ENCODE measurements at places on chromosomes 12 and 14.

DNA sequence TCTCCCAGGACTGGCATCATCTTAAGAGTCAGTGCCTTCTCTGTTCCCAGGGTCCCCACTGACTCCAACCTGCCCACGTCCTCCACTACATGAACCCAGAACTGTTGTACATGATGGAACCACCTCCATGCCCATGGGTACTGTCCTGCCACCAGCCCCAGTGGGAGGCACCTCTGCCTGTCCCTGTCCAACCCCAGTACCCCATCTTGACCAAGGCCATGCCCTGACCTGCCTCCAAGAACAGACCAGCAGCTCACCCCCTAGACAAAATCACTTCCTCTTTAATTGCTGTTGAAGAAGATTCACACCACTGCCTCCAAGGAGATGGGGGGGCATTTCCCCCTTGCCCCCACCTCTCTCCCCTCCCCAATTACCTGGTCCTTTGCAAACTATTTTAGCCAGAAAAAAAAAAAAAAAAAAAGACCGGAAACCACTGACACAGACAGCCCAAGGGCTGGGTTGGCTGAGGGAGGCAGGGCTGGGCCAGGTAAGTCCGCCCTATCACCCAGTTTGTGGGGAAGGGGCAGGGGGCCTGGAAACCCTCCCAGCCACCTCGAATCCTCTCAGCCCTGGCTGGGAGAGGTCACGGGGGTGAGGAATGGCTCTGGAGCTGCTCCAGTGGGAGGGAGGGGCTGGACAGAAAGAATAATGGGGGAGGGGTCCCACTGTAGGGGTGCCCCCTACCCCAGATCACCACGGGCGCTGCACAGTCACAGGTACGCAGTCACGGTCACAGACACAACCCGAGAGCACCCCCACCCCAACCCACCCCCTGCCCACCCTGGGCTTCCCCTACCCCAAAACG lies 13.4 kb downstream of the AGAP2 start:
- DNase-seq, result no peak

DNA sequence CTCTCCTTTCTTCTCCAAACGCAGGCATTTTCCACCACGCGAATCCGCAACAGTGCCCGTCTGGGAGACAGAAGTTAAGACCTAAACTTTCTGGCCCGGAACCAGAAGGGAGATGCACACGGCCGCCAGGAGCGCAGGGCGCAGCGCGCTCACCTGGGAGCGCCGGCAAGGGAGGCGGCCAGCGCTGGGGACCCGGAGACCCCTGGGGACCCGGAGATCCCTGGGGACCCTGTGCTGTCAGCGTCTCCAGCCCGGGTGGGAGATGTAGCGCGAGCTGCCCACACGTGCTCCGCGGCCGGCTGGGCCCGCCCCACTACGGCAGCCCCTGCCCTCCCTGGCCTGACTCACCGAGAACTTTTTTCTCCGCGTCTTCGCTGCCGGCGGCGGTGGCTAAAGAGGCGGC lies 620 bp downstream of the YBX3 start:
- peak; percentile 24 for DNase-seq

DNA sequence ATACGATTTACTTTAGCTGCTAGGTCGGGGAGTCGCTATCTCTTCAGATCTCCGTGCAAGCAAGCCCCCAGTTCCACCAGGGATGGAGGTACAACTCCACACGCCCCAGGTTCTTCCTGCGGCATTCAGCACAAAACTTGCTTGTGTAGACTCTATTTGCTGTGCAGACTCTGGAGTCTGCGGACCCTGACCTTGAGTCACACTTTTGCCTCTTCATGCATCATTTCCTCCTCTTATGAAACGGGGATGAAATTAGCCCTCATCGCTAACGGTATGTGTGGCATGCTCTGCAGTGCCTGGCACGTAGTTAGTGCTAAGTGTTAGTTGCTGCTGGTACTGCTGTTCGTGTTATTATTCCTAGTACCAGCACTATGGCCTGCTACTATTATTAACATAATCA lies 84.4 kb downstream of the TMEM132D start:
- DNase-seq, result peak; percentile 4

GRCh38 chr14:101827286-101827685 lies 65.8 kb downstream of the PPP2R5C start:
- DNase-seq, result no peak

DNA sequence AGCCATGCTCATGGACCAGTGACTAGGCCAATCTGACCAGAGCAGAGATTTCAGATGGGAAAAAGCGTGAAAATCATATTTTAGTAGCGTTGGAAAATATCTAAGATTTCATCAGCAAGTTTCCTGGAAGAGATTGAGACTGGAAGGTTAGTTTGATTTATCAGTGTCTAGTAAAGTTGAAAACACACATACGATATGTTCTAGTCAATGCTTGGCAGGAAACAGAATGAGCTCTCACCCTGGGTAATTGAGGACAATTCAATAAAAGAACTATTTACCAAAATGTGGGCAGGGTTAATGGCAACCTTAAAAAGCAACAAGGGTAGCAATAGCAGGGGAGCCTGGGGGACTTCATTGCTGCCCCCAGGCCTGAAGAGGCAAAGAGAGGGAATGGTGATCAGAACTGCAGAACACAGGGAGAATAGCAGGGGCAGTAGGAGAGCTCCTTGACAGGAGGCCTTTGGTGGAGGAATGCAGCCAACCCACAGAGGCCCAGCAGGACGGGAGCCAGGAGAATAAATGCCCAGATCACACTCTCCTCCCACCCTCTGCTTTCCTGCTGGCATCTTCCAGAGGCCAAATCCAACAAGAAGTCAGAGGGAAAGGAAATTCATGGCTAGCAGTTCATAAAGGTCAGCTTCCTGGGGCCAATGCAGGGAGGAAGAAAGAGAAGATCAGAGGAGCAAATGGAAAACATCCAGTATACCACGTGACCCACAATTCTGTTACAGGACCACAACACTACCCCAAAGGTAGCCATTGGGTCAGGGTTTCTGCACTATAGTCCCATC lies 27.6 kb upstream of the LRP6 start:
- no peak for DNase-seq

DNA sequence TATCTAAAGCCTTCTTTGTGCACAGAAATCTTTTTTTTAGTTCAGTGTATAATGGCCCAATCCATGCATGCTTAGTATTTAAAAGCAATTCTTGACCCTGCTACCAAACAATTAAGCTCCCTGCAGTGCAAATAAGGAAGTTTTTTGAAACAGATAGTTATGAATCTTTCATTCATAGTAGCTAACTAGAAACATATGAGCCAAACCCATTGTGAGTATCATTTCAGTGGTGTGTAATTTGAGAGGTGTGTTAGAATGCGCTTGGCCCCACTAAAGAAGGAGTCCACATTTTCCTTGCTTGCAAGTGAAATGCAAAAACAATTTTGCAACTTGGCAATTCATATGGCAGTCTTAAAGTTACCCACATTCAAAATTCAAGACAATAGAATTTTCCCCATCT lies 14.4 kb downstream of the EPS8 start:
- no peak for DNase-seq

GRCh38 chr12:104694711-104695110 lies 238.0 kb downstream of the CHST11 start:
- no peak for DNase-seq

DNA sequence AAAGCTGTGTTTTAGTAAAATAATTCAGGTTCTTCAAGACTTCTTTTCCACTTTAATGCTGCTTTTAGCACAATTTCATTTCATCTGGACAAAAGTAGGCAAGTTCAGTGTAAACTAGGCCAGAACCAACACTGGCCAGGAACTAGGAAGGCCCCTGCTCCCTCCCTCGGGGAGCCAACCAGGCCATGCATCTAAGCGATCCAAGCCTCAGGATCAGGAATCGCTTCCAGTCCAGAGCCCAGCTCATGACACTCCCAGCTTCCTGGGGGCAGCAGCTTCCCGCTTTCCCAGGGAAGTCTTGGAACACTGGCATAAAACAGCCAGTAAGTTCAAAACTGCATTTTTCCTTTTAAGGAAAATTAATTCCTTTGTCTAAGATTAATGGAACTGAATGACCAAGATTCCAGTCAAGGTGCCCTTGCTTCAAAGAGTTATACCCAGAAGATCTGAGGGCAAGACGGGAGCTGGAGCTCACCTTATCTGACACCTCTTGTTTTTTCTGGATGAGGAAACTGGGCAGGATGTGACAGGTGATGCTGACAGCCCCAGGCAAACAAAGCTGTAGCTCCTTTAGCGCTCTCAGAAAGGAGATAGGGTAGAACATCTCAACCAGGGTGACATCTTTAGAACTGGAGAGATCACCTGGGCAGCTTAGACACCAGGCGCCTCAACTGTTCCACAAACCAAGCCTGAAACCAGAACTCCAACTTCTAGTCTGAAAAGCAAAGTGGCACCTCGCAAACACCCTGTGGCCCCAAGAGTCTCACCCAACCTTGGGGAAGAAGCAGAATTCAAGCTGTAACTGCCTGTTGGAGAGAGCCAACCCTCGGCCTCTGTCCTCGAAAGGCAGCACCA lies 61.4 kb upstream of the PNMA1 start:
- no peak for DNase-seq

DNA sequence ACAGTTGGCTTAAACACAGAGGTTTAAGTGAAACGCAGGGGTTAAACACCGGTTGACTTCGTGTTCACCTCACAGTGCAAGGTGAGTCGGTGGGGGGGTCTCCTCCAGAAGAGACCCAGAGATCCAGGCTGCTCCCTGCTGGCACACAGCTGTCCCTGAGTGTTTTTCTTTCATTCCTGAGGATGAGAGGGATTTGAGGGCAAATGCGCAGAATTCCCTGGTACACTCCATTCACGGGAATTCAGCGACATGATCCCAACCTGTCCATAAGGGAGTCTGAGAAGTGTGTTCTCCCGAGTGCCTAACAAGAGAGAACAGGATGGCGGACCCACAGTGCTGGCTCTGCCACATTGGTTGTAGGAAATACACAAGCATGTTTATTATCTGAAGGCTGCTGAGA lies 107.2 kb upstream of the ESRRB start:
- no peak for DNase-seq

DNA sequence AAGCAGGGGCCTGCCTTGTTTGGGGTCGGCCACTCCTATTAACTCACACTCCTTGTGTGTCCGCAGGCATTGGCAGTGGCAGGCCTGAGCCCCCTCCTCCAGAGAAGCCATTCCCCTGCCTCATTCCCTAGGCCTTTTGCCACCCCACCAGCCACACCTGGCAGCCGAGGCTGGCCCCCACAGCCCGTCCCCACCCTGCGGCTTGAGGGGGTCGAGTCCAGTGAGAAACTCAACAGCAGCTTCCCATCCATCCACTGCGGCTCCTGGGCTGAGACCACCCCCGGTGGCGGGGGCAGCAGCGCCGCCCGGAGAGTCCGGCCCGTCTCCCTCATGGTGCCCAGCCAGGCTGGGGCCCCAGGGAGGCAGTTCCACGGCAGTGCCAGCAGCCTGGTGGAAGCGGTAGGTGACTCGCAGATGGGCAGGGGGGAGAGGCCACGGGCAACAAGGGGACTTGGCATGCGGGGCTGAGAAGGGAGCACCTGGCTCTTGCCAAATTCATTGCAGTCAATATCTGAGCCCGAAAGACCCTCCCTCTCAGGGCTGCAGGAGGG lies 106.3 kb upstream of the FKBP4 start:
- no peak for DNase-seq

GRCh38 chr12:467591-467990 lies 7.9 kb downstream of the B4GALNT3 start:
- no peak for DNase-seq

- no peak for DNase-seq
Measured at GRCh38 chr12:2228535-2228934, 175.7 kb downstream of the CACNA1C start.

GRCh38 chr12:13371797-13372196 lies 175.3 kb downstream of the EMP1 start:
- DNase-seq, result peak; percentile 18

DNA sequence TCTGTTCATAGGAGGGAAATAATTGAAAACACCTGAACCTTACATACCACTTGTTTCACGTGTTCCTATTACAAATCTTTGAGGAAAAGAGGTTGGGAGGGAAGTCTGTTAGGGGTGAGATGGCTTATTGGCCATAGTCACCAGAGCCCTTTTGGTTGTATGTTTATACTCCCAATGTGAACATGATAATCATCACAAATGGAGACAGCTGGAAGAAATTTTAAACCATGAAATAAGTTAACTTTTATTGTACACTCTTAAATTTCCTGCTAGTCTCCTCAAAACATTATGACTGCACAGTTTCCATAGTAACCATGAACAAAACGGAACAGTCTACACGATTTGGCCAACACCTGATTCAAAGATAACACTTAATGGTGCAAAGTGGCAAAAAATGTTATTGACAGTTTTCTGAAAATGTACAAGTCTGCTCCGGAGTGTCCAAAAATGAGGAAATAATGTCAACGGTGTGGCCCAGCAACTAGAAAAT lies 56.9 kb downstream of the LMNTD1 start:
- no peak for DNase-seq

DNA sequence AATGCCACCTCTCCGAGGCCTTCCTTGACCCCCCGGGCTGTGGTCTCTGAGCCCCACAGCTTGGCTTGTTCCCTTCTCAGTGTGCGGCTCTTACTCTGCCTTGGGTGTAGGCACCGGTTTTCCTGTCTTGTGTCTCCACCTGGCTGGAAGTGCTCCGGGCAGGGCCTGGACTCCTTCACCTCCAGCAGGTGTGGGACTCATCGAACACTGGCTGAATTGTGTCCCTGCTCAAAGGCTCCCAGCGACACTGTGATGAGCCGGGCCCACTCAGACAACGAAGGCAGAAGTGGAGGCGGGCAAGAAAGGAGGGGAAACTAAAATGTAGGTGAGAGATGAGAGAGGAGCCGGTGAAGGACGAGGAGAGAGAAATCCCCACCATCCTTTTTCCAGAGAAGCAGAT lies 18.0 kb downstream of the TMEM63C start:
- no peak for DNase-seq

DNA sequence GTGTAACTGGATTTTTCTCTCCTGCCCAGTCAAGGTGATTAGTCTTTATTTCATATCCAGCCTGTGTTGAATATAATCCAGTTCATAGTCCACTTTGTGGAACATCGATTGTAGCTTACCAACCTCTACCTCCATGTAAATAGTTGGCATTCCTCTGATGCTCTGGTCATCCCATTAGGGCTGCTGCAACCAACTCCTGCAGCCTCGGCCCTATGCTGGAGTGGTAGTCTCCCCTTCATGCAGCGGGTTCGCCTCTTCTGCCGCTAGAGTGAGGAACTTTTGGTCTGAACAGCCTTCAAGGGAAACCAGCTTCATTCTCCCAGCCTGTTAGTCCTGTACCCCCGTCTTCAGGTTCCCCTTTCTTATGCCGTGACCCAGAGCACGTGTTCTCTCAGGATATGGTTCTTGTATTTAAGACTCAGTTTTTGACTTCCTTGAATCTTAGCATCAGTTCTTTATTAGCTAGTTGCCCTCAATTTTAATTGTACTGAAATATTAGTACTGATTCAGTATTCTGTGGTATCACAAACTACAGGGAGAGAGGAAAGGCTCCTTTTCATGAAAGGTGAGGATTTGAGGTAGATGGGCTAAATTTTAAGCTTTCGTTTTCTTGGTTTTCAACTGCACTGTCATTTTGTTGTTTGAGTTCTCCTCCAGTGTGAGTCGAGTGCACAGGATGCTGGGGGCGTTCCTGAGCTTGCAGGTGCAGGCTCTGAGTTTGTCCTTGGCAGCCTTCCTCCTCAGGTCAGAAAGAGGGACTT lies 33.2 kb downstream of the ZNF664 start:
- no peak for DNase-seq

DNA sequence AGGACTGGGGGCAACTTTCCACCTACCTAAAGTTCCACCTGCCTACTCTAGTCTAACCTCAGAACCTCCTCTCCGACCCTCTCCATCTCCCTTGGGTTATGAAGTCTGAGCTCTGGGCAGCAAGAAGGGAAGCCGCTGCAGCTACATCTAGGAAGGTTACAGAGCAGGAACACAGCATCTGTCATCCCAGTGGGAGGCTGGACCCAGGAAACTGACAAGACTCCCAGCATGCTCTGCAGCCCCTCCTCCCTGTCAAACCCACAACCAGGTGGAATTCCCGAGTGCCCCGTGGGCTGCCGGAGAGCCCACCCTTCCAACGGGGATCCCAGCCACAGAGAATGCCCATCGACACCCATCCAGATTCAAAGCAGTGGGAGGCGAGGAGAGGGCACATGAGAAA lies 2.1 kb downstream of the TESC start:
- DNase-seq, result peak; percentile 55

All from DMS79 treated with DMSO at 0.1 percent for 48 hours (cell line).